ENCODE measurements at places on chromosomes 1 and 21. TPM values are rescaled to one million over a fixed set of nuclear protein-coding genes. Genes with fewer than 3 reads are reported as not detected.

Gene OR2W3
- not detected for total RNA-seq

Gene ZNF593
- 26.9 TPM for total RNA-seq

Gene TMCO1
- total RNA-seq = 28.3 TPM

Gene IQGAP3
- total RNA-seq = 1.7 TPM

Gene VSIG8
- not detected for total RNA-seq

Gene FMO2
- 3.0 TPM for total RNA-seq

Gene GJA5
- 1.2 TPM for total RNA-seq

Gene CDK18
- total RNA-seq = 34.4 TPM

Gene RXFP4
- total RNA-seq = 2.9 TPM

Gene HSPB7
- total RNA-seq = 11.6 TPM

Gene SLC5A3
- total RNA-seq = 32.6 TPM

Gene RNF207
- total RNA-seq = 277 TPM

Gene ANGPTL1
- 19.9 TPM for total RNA-seq

Gene FCGR1A
- total RNA-seq = not detected

Gene PDE9A
- total RNA-seq = 673 TPM

Gene ATF6
- 21.3 TPM for total RNA-seq

Gene IFI6
- 26.2 TPM for total RNA-seq

Gene WDR77
- total RNA-seq = 46.0 TPM
